ENCODE measurements at places on chromosomes 1 and 21.

DNA sequence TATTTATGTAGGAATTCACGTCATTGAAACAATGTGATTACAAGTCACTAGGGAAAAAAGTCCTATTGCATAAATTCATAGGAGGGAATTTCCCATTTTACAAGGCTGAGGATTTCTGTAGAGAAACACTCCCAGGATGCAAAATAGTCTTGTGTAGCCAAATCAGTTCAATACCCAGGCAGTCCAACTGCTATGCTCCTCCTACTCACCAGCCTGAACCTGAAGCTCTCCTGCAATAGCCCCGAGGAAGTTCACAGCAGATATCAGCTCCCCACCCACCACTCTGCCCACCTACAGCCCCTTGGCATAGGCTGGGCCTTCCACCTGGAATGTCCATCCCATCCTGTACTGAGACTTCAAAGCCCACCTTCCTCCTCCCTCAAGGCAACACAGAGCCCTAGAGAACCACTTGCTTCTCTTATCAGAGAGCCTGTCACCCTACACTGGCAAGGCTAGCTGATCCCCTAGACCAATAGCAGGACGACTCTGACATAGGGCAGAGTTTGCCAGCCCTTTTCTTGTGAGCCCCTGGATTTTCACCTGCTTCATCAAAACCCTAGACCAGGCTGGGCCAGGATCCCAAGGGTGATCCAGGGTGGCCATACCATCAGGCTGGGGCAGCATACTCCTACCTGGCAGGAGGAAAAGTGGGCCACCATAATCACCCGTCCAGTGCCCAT, 1.5 kb downstream of the LSS start:
- DNase-seq = no peak

GRCh38 chr1:16257968-16258367, 21.0 kb upstream of the CPLANE2 start:
- no peak for DNase-seq

DNA sequence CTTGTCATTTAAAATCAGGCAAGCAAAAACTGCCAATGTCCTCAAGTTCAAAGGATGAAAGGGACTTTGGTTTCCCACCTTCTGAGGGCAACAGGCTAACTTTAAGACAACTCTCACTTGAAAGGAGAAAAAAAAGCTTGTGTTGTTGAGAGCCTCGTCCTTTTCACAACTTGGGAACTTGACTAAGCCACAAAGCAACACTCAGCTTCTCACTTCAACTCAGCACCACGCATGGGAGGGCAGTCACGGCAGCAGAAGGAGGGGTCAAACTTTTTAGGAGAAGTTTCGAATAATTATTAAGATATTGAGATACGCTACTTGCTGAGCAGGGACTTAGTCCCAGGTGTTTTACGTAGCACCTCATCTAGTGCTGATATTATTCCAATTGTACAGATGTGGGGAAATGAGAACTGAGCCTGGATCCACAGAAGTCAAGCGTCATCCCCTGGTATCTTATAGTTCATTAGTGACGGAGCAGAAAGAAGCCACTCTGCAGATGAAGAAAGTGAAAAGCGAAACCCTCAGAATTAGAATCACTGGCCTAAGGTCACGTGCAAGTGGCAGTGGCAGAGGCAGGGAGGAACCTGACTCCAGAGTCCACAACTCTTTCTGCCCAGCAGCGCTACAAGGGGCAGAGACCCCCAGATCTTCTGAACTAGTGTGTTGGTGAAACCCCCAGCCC, 83.6 kb downstream of the JAK1 start:
- no peak for DNase-seq

GRCh38 chr1:164728719-164729118, 169.7 kb downstream of the PBX1 start:
- DNase-seq = no peak

GRCh38 chr21:30206551-30207251, 9.2 kb downstream of the CLDN8 start:
- no peak for DNase-seq
